Activated gamma-delta T cell treated with Interleukin-2 at 50 U/mL for 16 hours (primary cell): ENCODE measurements at places on chromosomes 3 and 15.

DNA sequence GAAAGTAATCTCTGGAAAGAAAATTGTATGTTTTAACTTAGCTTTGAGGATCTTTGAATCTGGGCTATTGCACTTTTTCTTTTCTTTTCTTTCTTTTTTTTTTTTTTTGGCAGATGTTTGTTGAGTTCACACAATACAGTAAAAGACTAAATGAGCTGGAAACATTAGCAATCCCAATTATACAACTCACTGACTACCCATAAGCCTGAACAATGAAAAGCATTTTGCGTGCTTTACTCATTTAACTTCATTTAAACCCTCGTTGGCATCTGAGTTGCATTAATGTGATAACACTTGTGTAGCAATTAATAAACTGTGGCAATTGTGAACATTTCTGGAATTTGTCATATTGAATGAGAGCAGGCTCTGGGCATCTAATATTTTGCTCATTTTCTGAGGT is 269.4 kb upstream of the RBMS3 start:
- DNase-seq = no peak

DNA sequence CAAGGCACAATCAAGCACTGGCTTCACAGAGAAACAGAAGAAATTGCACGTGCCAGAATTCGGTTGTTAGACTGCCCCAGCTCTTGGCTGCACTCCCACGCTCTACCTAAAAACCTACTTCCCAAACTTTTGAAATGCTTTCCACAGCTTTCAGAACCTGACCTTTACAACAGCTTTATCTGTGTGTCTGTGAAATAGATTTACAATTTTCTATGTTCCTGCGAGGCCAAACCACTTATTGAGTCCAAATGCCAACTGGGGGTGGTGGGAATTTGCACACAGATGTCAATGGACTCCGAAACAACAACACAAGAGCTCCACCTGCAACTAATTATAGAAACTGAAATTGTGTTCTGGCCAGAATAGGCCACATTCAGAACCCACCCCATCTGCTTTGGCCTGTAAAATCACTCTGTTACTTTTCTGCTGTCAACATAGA is 44.6 kb downstream of the ERC2 start:
- DNase-seq = no peak

GRCh38 chr3:196315821-196316220 is 2.2 kb downstream of the DYNLT2B start:
- DNase-seq = no peak

DNA sequence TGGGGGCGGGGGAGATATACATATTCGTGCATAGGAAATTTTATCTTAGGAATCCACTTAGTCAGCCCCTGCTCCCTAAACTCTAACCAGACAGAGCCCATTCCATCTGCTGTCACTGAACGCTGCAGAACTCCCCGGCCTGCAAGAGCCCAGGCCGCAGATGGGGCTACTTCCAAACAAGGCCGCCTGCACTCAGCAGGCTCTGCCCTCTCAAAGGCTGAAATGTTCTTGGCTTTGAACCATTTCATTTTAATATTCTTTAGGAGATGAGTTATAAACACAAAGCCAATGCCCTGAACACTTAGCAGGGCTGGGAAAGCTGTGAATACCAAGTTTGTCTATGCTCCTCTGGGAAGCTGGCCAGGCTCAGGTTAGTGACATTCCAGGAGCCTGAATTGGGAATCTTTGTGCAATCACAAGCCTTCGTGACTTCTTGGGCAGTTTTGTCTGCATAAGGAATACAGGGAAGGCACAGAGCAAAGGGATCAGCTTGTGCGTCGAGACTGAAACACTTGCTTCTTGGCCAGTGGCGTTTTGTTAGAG is 65.0 kb downstream of the SYNM start:
- no peak for DNase-seq

DNA sequence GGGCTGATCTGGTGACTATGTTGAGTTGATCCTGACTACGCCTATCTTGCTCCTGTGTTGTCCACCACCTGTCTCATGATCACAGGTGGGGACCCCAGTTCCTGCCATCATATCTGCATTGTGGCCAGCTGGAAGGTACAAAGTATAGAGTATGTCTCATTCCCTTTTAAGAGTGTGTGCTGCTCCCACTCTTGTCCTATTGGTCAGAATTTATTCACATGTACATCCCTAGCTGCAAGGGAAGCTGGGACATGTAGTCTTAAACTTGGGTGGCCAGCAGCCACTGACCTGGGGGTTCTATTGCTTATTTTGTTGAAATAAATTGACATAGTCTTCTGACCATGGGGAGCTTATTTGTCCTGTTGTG is 373.1 kb downstream of the PTPRG start:
- DNase-seq = no peak

- no peak for DNase-seq
These were observed 147.5 kb downstream of the CTNNB1 start for GRCh38 chr3:41346698-41347270.

- no peak for DNase-seq
These were observed 56.0 kb upstream of the SLC4A7 start for GRCh38 chr3:27540231-27540630.

DNA sequence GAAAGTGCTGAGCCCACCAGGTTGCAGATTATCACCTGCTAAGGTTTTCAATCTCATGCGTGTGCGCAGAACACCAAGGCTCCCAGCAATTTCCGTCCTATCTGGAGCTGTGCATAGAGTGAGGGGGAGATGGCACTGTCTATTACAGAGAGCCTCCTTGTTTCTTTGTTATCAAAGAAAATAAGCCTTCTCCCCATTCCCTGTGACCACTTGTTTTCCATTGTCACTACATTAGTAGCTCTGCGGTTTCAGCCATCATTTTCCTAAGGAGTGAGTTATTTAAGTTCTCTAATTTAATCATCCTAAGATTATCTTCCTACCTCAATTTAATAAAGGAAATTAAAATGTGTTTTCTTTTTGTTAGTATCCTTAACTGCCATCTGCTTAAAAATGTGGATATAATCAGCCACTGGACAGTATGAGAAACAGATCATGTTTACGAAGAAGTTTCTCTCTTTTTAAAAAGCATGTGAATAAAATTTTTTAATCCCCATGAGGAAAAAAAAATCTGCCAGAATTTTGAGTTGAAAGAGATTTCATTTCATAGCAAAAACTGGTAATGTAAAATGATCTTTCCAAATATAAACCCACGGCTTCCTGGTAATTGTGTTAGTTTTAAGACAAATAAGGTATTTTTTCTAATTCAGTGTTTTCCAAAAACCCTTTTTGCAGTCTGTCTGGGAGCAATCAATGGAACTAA is 172.3 kb upstream of the UBE2E1 start:
- no peak for DNase-seq

DNA sequence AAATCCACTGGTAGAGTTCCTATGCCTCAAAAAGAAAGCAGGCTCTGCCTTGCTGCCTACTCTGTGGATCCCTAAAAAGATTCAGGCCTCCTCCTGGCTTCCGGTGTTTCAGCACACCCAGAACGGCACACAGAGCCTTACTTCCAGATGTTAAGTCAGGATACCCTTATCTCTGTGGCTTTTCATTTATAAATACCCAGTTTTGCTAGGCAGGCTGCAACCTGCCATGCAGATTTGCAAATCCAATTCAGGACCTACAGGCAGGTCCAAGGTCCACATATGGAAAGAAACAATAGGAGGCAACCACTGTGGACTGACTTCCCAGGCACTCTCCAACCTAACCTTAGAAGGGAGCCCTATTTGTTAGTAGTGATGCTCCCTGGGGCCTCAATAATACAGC is 30.7 kb downstream of the EFL1 start:
- DNase-seq = no peak

- no peak for DNase-seq
These were observed 91.9 kb upstream of the SNRPN start for GRCh38 chr15:24862726-24863521.

- DNase-seq = no peak
These were observed 16.3 kb upstream of the TSPAN3 start for GRCh38 chr15:77087213-77087612.

GRCh38 chr3:140088058-140088457 is 153.1 kb downstream of the CLSTN2 start:
- DNase-seq = no peak

DNA sequence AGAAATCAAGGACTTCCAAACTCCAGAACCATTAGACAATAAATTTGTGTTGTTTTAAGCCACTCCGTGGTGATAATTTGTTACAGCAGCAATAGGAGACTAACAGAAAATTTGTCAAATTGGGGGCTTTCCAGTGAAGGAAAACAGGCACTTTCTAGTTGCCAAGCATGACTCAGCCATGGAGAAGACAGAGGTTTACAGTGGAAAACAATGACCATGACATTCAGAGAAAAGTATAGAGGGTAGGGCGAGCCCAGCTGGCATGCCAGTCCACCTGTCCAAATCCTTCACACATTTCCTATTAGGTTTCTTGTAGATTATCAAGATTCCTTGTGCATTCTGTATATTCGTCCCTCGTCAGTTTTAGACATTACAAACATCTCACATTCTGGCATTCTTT is 24.9 kb downstream of the SLCO2A1 start:
- DNase-seq = no peak

DNA sequence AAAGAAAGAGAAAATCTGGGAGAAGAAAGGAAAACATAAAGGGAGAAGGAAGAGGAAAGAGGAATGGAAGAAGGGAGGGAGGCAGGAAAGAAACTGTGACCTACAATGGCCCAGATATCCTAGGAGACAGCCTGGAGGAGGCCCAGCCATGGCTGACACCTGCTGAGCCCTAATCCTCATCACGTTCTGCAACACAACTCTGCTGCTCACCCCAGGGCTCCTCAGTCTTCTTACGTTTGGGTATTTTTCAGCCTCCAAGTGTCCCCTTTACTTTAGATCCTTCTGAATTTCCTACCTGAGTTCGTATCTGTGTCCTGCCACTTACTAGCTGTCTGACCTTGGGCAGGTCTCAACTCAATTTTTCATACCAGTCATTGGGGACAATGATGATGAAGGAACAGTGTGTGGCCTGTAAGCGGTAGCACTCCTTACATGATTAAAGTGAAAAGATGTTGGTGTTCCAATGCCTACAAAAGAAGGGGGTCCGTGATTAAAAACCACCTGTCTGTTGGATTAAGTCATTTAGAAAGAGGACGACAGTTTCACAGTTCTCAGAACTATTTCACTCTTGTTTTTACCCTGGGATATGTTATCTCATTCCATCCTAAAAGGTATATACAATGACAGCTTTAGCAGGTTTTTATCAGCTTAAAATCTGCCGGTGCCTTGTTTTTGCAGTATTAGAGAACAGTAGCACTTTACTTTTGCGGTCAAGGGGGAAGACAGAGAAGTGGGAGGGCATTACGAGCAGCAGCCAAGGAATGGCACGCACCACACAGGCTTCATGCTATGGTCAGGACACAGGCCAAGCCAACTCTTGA is 47.4 kb downstream of the CCR4 start:
- no peak for DNase-seq

GRCh38 chr3:34037260-34037659 is 238.8 kb downstream of the PDCD6IP start:
- no peak for DNase-seq

DNA sequence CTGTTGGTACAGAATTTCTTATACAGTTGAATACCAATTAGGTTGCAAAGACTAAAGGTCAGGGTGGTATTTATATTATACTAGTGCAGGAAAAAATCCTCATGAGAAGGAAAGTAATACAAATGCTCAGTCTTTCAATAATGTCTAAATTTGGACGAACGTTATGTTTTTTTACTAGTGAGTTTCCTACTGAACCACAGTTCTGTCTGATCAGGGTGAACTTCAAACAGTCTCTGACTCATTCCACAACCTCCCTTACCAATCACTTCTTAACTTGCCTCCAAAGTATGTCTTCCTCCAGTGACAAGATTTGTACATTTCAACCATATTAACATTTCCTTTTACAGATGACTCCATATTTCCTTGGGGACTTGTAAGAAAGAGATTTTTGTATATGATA is 3.4 kb downstream of the TMEM212 start:
- no peak for DNase-seq

GRCh38 chr3:185332026-185332735 is 30.8 kb upstream of the MAP3K13 start:
- DNase-seq = no peak

DNA sequence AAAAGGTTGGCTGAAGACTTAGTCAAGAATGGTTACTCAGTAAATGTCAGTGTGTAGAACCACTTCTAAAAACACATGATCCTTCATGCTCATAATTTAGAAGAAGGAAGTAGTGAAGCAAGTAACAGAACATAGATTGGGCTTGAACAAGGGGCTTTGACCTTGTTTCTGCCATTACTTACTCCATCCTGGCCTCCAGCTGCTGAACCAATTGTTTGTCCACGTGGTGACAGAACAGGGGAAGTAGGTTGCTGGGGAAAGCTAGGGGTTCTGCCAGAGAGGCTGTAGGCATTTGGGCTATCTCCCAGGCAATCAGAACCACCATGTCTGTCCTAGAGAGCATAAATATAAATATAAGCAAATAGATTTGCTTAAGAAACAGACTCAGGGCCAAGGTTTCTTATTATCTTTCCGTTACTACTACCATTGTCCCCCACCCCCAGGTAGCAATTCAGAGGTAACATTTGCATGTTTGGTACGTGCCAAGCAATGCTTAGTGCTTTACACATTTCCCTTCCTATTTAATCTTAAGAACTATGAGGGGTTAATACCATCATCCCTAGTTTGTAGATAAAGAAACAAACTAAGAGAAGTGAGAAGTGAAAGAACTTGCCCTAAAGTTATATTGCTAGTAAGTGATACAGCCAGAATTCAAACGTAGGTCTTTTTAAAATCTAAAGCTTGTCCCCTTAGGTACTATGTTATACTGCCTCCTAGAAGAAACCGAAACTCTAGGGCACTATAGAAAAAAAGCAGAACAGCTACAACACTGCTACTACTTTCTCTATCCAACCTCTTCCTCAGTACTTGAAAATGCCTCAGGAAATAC is 3.0 kb upstream of the SPG11 start:
- no peak for DNase-seq

DNA sequence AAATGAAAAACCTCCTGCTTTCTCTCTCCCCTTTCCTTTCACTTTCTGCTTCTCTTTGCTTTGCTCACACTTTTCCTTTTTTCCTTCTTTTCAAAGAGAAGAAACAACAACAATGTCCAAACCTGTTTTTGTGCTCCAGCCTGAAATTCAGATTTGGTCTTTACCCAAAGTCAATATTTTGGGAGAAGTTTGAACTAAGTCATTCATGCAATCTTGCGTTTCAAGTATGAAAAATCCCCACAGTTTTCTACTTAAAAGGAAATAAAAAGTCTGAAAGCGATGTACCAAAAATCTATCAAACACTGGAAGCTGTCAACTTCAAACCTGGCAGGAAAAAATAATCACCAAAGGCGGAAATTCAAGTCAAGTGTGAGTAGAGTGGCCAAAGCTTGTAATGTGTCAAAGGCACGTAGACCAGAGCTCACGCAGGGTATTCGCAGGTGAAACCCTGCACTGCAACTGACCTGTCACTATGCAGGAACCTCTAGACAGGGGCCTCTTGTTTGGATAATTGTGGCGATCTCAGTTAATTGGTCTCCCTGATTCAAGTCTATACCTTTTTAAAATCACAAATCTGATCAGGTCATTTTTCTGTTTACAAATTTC is 118.8 kb upstream of the GALNT15 start:
- no peak for DNase-seq

GRCh38 chr15:95784508-95784907 is 546.0 kb upstream of the NR2F2 start:
- no peak for DNase-seq

- DNase-seq = no peak
These were observed 201.4 kb upstream of the CTNNB1 start for GRCh38 chr3:40997711-40998519.

- no peak for DNase-seq
These were observed 188.7 kb upstream of the EIF1B start for GRCh38 chr3:40120806-40121205.
